SK-N-SH (cell line): ENCODE measurements at places on chromosomes 4 and X.

DNA sequence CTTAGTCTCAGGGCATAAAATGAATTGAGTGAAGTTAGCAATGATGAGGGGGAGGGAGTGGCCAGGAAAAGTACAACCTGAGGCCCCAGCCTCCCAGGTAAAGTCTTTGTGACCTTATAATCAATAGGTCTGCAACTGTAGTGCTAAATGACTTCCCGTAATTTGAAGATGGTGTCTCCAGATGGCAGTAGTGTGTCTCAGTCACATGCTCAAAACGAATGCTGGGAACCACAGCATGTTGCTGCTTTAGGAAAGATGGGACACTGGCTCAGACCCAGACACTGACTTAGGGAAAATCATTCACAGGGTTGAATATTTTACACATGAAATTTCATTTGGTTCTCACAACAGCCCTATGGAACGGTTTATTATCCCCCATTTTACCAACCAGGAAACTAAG lies 10.3 kb downstream of the SRPX2 start:
- DNase-seq, result peak; percentile 21

GRCh38 chr4:43766648-43767047 lies 682.0 kb downstream of the KCTD8 start:
- no peak for DNase-seq

DNA sequence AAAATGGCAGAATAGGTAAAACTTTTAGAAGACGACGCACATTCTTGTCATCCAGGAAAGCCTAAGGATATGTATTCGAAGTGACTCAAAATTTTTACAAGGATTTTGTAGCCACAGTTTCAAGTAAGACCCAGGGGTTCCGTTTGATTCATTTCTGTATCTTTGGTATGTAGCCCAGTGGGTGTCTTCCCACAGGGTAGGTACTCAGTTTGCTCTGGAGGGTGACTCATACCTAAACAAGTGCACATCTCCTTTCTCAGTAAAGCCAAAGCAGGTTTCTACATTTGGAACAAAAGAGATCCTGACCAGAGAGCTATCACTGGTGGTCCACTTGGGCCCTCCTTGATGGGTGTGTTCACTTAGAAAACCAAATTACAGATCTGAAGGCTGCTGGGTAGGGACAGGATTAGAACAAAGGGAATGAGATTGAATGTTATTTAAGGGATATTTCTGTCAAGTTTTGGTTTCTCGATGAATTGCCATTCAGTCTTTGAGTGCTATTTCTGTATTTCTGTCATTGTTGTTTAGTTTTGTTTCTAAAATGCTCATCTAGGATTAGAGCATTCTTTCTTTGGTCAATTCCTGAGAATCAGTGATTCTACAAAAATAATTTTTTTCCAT lies 56.1 kb downstream of the PLS3 start:
- peak; percentile 3 for DNase-seq

- no peak for DNase-seq
These were observed 194.3 kb downstream of the KIT start for GRCh38 chr4:54852054-54852453.

GRCh38 chr4:52932591-52933470 lies 70.7 kb downstream of the RASL11B start:
- DNase-seq, result no peak

DNA sequence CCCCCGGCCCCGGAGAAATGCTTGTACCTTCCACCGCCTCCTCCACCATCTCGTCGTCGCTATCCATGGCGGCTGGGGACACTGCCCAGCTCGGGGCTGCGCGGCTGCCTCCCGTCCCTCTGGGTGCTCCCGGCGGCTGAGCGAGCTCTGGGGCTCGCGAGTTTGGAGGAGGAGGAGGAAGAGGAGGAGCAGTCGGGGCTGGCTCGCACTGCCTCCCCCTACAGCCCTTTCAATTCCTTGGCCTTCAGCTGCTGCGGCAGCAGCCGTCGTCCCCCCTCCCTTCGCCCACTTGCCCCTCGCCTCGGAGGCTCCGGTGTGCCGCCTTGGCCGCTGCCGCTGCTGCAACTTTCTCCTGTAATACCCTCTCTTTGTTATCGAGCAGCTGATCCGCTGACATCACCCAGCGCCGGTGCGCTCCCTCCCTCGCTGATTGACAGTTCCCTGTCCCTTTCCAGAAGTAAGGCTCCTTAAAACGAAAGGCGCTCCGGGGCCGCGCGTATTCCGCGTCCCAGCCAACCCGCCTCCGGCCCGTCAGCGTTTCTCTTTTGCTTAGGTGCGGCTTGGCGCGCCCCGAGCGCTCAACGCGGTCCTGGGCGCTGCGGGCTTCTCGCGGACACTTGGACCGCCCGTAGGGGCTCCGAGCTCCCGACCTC lies at the start of gene SETD7:
TSS of gene SETD7 (minus strand) at position 149 of the 653 bp plus-strand sequence. CDS start at position 67, 82 bp downstream.
- peak; percentile 76 for DNase-seq

DNA sequence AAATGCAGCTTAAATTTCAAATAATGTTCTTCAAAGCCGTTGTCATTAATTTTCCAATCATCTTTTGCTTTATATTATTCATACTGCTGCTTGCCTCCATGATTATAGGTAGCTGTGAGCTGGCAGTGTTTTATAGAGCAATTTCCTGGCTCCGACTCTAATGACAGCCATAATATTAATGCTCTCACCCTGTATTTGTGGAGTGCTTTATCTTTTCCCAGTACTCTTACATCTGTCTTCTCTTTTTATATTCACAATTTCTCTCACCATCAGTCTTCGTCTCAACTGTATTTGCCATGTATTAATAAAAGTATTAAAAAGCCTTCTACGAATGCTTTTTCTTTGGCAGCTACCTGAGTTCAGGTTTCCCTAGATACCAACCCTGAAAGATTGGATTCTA lies 21.0 kb downstream of the ATXN3L start:
- DNase-seq, result no peak

- no peak for DNase-seq
These were observed 6.1 kb downstream of the TMEM192 start for GRCh38 chr4:165106518-165106917.

GRCh38 chr4:54954656-54955388 lies 170.6 kb downstream of the KDR start:
- DNase-seq, result peak; percentile 38

- no peak for DNase-seq
These were observed 13.1 kb upstream of the TRPC3 start for GRCh38 chr4:121964958-121965357.

GRCh38 chrX:39886282-39886681 lies 211.5 kb downstream of the BCOR start:
- no peak for DNase-seq

DNA sequence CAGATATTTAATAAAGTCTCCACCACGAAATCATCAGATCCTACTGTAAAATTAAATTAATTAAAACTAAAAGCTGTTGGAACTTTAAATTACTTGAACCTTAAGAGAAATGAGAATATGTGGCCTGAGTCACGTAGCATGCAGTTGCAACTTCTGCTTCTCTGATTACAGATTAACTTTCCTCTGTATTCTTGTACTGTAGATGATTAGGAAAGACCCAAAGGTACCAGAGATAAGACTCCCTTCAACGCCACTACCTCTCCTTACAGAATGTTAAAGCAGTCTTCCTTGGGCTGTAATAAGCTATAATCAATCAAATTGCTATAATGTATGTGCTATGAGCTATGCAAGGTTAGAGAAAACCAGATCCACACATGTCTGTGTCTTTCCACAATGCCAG lies 47.9 kb downstream of the FAM13A start:
- DNase-seq, result no peak

- no peak for DNase-seq
These were observed 350.6 kb downstream of the CHIC1 start for GRCh38 chrX:73913580-73913979.

DNA sequence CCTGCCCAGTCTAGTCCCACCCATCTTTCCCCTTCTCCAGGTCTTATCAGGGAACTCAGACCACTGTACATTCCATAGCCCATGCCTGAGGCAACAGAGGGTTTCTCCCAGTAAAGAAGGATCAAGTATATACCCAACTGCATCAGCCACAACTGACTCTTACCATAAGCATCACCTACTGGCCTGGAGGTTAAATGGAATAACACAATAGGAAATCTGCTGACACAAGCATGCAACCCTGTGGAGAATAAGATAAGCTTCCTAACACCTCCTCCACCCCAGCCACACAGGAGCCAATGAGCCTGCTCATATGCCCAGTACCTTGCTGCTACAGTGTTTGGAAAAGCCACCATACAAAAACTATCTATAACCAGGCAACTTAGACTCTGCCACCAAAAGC lies 34.6 kb upstream of the PLK4 start:
- no peak for DNase-seq

DNA sequence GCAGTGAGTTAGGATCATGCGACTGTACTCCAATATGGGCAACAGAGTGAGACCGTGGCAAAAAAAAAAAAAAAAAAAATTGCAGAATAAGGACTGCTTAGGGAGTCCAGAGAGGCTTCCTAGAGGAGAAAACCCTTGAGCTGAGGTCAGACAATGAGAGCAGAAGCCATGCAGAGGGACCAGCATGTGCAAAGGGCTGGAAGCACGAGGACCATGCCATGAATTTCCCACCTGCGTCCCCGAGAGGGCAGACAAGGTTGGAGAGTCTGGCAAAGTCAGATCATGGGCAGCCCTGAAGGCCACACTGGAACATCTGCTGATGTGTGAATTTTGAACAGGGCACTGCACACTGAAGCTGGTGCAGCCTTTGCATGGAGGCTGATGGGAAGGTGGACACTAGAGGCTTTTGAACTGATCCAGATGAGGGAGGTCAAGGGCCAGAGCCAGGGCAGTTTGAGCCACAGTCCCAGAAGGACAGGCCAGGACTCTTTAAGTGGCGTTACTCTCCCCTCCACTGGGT lies 6.5 kb upstream of the JAKMIP1 start:
- no peak for DNase-seq
